ENCODE measurements at places on chromosomes 2 and 18. TPM values are rescaled to one million over a fixed set of nuclear protein-coding genes. Genes with fewer than 3 reads are reported as not detected.

NEMP2 gene
- 1.7 TPM for total RNA-seq

ERFE gene
- total RNA-seq, result not detected

TTC32 gene
- 5.2 TPM for total RNA-seq

MEIS1 gene
- 17.8 TPM for total RNA-seq

LRATD1 gene
- 46.3 TPM for total RNA-seq
